ENCODE measurements at places on chromosomes 4 and X. TPM values are rescaled to one million over a fixed set of nuclear protein-coding genes. Genes with fewer than 3 reads are reported as not detected.

Gene EPHA5
- total RNA-seq, result 14.2 TPM

Gene MAGEB1
- not detected for total RNA-seq

Gene MAGEA11
- 10.0 TPM for total RNA-seq

Gene SPATA4
- total RNA-seq, result not detected

Gene TREX2
- total RNA-seq, result not detected

GRCh38 chrX:72554448-72555140 lies 18.0 kb downstream of the HDAC8 start:
- peak; percentile 80 for DNase-seq

GRCh38 chr4:5798462-5798861 lies 87.5 kb downstream of the EVC start:
- DNase-seq, result no peak

- DNase-seq, result peak; percentile 29
These were observed 156.9 kb downstream of the SLIT2 start for GRCh38 chr4:20408611-20409010.

DNA sequence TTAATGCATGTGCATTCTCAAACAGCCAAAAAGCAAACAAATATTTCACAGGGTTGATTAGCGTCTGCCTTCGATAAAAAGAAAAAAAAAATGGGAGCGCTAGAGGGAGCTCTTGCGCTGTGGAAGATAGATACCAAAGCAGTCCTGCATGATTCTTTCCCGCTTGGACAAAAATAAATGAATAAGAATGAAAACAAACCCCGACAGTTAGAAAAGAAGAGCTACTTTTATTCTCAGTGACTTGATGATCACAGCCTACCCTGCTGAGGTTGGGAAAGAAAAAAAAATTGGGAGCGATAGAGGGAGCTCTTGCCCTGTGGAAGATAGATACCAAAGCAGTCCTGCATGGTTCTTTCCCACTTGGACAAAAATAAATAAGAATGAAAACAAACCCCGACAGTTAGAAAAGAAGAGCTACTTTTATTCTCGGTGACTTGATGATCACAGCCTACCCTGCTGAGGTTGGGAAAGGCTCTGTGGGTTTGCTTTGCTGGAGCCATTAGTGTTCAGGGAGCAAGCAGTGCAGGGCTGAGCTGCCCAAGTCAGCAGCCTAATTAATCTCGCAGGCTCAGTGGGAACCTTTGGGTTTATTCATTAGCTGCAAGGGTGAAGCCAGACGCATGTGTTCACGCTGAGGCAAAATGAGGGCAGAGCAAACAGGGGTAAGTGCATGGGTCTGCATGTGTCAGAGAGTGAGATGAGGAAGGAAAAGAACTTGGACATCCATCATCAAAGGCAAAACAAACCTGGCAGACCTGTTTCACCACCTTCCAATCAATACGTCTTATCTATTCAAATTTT lies 249.3 kb upstream of the PRKX start:
- peak; percentile 15 for DNase-seq

- no peak for DNase-seq
These were observed 91.6 kb downstream of the DDIT4L start for GRCh38 chr4:100098681-100099080.

DNA sequence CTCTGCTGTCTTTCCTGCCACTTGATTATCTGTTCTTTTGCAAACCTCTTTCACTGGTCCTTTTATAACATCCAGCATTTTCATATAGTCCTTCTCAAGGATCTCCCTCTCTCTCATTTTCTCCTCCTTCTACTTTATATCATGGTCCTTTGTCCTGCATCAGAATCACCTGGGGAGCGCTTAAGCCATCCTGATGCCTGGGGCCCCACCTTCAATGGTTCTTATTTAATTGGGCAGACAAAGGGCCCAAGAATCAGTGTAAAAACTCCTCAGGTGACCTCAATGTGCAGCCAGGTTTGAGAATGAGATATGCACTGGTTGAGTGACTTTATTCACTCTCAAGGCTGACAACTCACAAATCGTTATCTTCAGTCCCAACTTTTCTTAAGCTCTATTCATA lies 283.9 kb downstream of the UNC5C start:
- no peak for DNase-seq

- DNase-seq, result no peak
These were observed 944.4 kb upstream of the GRID2 start for GRCh38 chr4:91359041-91360031.

GRCh38 chr4:176810481-176811249 lies 17.9 kb upstream of the VEGFC start:
- no peak for DNase-seq

DNA sequence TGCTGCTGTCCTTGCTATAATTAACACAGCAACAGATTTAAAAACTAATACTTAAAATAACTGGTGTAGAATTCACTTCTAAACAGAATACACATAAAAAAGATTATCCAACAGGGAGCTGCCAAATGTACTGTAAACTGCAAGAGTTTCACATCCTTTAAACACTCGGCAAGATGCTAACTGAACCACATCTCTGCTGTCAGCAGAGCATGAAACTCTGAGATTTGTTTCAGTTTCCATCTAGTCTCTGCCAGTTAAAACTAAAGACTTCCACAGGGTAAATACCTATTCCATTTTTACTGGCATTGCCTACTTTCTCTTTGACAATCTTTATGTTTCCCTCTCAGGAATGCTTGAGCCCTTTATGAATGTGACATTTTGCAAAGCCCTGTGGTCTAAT lies 127.7 kb downstream of the SLC7A11 start:
- no peak for DNase-seq

All from H4 (cell line).